Left lobe of liver (tissue), 2 donors: ENCODE measurements at places on chromosomes 16 and 17. TPM values are rescaled to one million over a fixed set of nuclear protein-coding genes. Genes with fewer than 3 reads are reported as not detected.

The USP6 gene
- 0.08 TPM for total RNA-seq

The TSPOAP1 gene
- 6.5 TPM for total RNA-seq

The RASL10B gene
- 2.3 TPM for total RNA-seq

The TOX3 gene
- total RNA-seq = 1.3 TPM
